ENCODE measurements at places on chromosomes 3 and 15.

DNA sequence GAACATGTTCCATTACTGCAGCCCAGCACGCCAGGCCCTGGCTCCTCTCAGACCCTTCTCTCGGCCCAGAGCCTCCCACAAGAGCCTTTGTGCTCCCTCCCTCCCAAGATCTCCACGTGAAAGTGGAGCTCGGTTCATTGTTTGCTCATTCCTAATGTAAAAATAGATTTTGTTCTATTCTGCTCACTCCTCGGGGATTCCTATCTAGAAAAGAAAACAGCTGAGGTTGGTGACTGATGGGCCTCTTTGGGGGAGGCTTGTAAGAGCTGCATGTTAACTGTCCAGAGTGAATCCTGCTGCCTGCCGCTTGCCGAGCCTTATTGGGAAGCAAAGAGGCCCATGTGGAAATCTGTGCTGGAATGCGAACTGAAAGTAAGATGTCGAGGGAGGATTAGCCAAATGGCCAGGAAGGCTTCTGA is 267.1 kb downstream of the LRTM1 start:
- DNase-seq: no peak

GRCh38 chr3:82707035-82707434 is 945.6 kb upstream of the GBE1 start:
- no peak for DNase-seq

DNA sequence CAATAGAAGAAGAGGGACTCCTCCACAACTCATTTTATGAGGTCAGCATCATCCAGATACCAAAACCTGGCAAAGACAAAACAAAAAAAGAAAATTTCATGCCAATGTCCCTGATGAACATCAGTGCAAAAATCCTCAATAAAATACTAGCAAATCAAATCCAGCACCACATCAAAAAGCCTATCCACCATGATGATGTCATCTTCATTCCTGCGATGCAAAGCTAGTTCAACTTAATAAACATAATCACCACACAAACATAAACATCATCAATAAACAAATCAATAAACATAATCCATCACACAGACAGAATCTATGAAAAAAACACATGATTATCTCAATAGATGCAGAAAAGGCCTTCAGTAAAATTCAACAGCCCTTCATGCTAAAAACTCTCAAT is 342.1 kb downstream of the RSL24D1 start:
- no peak for DNase-seq

- DNase-seq: no peak
Measured at GRCh38 chr15:76418352-76419140, 82.0 kb downstream of the ISL2 start.

GRCh38 chr3:191743283-191743682 is 282.3 kb downstream of the PYDC2 start:
- DNase-seq: no peak

DNA sequence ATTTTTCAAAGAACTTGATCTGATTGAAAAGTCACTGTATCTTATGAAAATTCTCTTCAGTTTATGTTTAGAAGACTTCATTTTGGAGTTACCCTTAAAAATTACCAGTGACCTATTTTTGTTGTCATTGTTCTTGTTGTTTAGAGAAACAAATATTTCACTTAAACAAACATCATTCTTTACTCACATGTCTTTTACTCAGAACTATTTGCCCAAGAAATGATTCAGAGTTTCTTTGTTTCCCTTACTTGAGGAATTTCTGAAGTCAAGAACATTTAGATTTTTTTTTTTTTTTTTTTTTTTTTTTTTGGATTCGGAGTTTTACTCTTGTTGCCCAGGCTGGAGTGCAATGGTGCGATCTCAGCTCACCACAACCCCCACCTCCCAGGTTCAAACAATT is 259.6 kb upstream of the UBE2E1 start:
- no peak for DNase-seq

DNA sequence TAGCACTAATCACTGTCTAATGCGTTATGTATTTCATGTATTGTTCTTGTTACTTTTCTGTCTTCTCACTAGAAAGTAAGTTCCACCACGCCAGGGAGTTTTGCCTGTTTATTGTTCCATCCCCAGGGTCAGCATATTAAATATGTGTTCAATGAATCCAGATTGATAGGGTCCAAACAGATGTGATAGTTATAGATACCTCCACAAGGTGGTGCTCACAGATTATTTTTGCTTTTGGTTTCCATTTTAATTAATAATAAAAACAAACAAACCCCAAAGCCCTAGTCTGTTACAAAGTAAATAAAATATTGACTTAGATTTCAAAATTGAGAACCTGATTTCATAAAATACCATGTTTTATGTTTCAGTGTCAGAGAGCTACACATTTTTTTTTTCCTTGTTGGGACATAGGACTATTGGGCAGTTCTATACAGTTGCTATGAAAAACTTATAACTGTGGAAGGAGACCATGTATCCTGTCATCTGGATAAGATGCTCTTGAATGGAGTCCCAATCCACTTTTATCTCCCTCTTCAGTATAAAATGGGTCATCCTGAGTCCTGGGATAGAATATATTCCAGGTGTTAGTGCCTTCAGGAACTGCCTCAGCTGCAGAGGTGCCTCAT is 12.4 kb downstream of the OTOL1 start:
- DNase-seq: no peak

DNA sequence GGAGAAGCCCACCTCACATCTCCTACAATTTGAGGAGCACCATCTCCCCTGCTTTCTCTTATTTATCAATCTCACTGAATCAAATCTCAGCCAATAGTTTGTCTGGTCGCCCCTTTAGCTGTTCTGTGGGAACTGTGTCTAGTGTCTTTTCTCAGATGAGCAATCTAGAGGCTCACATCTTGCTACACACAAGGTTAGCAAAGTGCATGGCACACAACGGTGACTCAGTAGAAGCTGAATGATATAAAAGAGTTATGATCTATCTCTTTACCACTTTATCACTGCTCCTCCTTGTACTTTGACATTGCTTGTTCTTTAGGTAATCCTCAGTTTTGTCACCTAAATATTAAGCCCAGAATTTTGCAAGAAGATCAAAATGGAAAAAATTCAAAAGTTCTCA is 16.8 kb upstream of the COLQ start:
- no peak for DNase-seq

DNA sequence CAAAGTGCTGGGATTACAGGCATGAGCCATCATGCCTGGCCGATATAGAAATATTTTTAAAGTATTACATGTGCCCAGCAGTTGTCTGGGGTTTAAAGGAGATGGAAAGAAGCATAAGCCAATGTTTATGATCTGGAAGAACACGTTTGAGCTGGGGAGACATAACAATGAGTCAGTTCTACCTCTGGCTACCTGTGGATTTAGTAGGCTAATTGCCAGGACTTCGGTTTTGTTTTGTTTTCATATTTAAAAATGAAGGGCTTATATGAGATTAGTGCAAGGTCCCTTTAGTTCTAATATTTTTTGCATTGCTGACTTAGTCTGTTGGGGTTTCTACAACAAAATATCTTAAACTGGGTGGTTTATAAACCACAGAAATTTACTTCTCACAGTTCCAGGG is 22.9 kb upstream of the TNFSF10 start:
- no peak for DNase-seq

DNA sequence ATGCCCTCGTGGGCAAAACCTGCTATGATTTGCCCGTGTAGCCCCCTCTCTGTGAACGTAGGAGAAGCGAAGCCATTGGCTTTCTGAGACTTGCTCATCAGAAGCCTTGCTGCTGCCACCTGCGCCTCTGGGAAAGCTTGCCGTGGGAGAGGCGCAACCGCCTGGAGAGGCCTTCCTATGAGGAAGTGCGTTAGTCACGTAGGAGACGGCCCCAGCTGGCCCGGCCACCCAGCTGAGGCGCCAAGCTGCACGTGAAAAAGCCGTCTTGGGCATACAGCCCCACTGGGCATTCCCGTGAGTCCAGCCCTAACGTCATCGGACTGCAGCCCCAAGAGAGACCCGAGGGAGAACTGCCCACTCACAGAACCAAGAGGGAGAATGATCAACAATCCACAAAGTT is 49.1 kb upstream of the TJP1 start:
- DNase-seq: peak; percentile 63

GRCh38 chr3:52857864-52858263 is 23.0 kb upstream of the MUSTN1 start:
- DNase-seq: no peak

- DNase-seq: no peak
Measured at GRCh38 chr3:98972155-98972554, 70.7 kb upstream of the DCBLD2 start.
